ENCODE measurements at places on chromosomes 6 and 20. TPM values are rescaled to one million over a fixed set of nuclear protein-coding genes. Genes with fewer than 3 reads are reported as not detected.

DNA sequence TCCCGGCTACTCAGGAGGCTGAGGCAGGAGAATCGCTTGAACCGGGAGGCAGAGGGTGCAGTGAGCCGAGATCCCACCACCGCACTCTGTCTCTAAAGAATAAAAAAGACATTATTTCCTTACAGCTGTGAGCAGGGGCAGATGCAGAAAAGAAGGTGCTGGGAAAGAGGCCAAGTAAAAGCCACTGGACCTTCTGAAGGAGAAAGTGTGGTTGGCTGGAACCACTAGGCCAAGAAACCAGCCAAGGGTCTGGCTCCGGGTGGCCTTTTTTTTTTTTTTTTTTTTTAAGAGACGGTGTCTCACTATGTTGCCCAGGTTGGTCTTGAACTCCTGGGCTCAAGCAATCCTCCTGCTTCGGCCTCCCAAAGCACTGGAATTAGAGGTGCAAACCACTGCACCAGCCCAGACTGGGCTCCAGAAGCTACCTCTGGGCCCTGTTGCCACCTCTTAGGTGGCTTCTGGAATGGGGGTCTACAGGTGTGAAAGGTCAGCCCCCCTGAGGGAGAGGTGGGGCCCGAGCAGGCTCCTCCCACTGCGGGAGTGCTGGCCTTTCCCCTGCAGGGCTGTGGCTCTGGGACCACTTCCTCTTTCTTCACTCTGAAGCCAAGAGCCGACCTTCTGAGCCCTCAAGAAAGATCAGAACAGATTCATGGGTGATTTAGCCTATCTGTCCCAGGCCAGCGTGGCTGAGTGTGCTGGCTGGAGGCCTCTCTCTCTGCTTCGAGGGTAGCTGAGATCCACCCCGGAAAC, at the start of gene FGD2:
Gene FGD2 (plus strand): TSS at position 595 of the 750 bp plus-strand sequence. CDS start 163 bp downstream, outside the sequence.
- no peak for DNase-seq

Gene CST11
- not detected for total RNA-seq

Gene GNAS-AS1
- 3.4 TPM for total RNA-seq

Gene ISM1
- 0.31 TPM for total RNA-seq

GRCh38 chr20:52867305-52867704, 104.9 kb upstream of the TSHZ2 start:
- no peak for DNase-seq

Gene SLC25A27
- total RNA-seq: 1.9 TPM

DNA sequence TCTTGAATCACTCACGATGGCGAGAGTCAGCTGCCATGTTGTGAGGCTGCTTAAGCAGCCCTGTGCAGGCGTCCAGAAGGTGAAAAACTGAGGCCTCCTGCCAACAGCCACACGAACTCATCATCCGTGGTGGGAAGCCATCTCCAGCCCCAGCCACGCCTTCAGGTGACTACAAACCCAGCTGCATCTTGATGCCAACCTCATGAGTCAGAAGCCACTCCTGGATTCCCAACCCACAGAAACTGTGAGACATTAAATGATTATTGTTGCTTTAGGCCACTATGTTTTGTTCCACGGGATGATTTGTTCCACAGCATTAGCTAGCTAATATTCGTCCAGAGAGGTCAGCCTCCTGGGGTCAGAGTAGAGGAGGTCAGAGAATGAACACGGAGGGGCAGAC, 80.5 kb downstream of the SNX5 start:
- DNase-seq: no peak

DNA sequence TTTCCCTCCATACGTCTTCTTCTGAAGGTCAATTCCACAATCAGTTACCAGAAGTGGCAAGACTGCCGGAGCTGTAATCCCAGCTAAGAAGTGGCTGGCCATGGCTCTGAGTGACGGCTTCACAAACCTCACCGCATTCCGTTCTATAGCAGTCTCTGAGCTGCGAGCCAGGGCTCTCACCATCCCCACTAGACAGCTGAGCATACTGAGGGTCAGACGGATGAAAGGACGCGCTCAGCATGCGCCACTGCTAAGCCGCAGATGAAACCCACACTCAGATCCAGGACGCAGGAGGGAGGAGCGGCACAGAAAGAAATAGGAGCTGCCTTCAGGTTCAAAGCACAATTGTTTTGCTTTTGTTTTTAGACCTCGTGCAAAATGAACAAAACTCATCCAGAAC, 97.9 kb downstream of the ANKRD60 start:
- no peak for DNase-seq

Gene PRRT1
- 0.77 TPM for total RNA-seq

Gene CLDN20
- total RNA-seq: not detected

- DNase-seq: no peak
Observed at GRCh38 chr6:79646561-79646960, 15.4 kb downstream of the SH3BGRL2 start.

Gene LRRN4
- total RNA-seq: not detected

DNA sequence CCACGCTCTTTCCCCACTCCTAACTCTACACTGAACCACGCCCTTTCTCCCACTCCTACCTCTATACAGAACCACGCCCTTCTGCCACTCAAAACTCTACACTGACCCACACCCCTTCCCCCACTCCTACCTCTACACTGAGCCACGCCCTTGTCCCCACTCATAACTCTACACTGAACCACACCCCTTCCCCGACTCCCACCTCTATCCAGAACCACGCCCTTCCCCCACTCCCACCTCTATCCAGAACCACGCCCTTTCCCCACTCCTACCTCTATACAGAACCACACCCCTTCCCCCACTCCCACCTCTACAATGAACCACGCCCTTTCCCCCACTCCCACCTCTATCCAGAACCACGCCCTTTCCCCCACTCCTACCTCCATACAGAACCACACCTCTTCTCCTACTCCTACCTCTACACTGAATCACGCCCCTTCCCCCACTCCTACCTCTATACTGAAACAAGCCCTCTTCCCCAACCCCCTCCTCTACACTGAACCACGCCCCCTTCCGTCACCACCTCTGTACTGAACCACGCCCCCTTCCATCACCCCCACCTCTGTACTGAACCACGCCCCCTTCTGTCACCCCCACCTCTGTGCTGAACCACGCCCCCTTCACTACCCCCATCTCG, 10.1 kb downstream of the PXMP4 start:
- DNase-seq: no peak

- DNase-seq: no peak
Observed at GRCh38 chr6:116221911-116222310, 32.0 kb downstream of the TSPYL4 start.

Gene RAET1L
- not detected for total RNA-seq

Gene TRIM10
- 0.70 TPM for total RNA-seq

DNA sequence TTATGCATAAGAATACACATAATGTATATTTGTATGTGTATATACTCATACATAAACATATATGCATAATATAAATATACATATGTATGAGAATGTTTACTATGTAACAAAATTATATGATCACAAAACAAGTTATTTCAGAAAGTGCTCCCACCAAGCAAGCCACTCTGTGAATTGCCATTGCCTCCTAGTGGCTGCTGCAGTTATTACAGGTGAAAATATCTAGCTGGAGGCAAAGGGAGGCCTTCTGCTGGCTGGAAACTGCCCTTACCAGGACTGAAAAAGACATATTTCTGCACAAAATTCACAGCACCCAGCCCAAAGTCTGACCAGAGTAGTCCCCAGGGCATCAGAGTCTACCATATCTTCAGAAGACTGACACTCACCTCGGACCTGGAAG, 14.4 kb upstream of the ADAM33 start:
- DNase-seq: no peak

DNA sequence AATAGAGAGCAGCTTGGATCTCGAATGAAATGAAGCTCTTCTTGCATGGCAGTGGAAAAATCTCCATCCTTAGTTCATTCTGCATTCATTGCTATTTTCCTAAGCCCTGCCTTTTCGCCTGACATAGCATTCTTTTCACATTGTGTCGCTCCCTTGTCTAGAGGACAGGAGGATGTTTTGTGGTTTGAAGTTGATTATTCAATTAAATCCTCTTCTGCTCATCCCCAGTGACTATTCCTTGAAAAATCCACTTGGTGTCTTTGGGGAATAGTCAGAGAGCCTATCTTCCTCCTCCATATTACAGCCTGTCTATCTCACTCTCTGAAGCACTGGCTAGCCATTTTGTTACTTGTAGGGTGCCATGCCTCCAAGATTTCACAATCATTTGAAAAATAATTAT, 161.2 kb downstream of the KLHL32 start:
- DNase-seq: no peak

GRCh38 chr20:8435285-8436035, 303.4 kb downstream of the PLCB1 start:
- DNase-seq: no peak

- no peak for DNase-seq
Observed at GRCh38 chr6:55497694-55498093, 81.3 kb downstream of the HMGCLL1 start.

DNA sequence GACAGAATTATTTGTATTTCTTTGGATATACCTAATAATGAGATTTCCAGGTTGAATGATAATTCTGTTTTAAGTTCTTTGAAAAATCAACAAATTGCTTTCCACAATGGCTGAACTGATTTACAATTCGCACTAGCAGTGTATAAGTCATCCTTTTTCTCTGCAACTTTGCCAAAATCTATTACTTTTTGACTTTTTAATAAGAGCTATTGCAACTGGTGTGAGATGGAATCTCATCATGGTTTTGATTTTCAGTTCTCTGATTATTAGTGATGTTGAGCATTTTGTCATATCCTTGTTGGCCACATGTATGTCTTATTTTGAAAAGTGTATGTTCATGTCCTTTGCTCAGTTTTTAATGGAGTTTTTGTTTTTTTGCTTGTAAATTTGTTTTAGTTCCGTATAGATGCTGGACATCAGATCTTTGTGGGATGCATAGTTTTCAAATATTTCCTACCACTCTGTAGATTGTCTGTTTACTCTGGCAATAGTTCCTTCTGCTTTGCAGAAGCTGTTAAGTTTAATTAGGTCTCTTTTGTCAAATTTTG, 409.8 kb upstream of the CITED2 start:
- no peak for DNase-seq

DNA sequence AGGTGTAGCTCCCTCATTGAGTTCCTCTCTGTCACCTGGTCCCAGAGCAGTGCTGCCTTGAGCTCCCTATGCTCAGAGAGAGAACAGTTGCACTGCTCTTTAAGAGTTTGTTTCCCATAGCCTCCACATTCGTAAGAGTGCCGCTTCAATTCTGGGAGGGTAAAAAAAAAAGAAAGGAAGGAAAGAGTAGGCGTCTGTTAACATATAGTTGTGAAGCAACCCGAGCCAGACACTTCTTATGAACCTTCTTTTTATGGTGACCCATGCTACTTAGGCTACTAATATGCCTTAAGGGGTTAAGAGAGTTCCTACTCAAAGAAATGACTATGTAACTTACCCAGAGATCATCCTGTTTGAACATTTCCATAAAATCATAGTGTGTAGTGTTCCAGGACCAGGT, 4.3 kb upstream of the ARG1 start:
- DNase-seq: no peak
